ENCODE measurements at places on chromosomes 13 and 19.

- no peak for DNase-seq
Observed at GRCh38 chr13:28117689-28118377, 17.5 kb upstream of the FLT3 start.

DNA sequence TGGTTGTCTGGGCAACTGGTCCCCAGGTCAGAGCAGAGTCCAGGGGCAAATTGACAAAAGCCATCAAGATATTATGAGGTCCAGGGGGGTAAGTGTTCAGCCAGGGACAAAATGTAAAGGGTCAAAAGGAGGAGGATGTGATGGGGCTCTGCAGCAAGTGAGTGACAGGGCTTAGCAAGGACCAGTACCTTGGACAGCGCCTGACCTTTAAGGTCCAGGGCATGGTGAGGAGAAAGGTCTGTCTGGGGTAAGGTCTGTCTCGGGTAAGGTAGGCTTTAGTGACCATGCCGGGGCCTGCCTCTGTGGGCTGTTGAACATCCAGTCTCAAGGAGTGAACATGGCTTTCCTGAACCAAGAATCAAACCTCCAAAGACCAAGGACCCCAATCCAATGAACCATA, 6.3 kb upstream of the ZNF358 start:
- DNase-seq, result no peak

- no peak for DNase-seq
Observed at GRCh38 chr19:3046698-3047495, 15.4 kb downstream of the TLE5 start.

GRCh38 chr19:9848060-9848459, 12.9 kb downstream of the PIN1 start:
- DNase-seq, result peak; percentile 34

- DNase-seq, result no peak
Observed at GRCh38 chr13:28563609-28564008, 68.7 kb upstream of the FLT1 start.

DNA sequence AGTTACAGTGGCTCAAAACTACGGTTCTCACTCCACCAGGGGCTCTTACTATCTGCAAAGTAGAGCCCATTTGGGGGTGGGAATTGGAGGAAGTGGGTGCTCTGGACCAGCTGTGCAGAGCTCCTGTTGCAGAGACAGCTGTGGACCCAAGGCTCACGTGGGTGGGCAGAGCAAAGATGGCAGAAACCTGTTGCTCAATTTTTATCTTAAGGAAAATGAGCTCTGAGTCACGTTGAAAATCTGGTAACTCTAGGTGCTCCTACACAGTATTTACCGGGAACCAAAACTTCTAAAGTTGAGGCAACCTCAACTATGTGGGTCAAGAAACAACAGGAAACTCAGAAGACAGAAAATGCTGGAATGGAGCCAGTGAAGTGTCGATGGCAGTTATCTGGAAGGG, 30.2 kb upstream of the SLC15A1 start:
- DNase-seq, result no peak

DNA sequence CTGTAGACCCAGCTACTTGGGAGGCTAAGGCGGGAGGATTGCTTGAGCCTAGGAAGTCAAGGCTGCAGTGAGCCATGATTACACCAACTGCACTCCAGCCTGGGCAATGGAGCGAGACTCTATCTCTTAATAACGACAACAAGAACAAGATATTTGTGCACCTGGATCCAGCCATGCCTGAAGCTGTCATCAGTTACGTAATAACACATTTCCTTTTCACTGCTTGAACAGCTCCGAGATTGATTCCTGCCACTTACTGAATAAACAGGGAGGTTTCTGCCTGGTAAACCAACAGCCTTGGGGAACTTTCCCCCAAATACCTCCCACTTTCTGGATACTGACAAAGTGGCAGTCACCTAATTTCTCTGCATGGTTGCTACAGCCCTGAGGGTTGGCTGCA, 5.4 kb downstream of the KANK2 start:
- DNase-seq, result no peak

DNA sequence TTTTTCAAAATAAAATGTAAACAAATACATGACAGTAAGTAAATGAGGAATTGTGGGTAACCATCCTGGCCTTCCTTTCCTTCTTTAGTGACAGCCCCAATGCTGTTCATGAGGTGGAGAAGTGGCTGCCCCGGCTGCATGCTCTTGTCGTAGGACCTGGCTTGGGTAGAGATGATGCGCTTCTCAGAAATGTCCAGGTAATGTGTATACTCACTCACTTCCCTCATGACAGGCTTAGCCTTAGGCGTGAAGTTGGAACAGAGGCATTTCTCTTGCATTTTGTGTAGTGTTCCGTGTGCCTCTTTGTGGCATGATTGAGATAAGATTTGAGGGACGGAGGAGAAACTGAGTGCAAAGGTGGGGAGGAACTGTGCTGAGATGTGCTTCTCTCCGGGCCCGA, 12.0 kb downstream of the NAXD start:
- no peak for DNase-seq

GRCh38 chr13:23922005-23922932, 25.0 kb upstream of the C1QTNF9B start:
- DNase-seq, result no peak

- no peak for DNase-seq
Observed at GRCh38 chr19:47545061-47545948, 27.6 kb downstream of the ZNF541 start.

GRCh38 chr19:49160450-49161189, 3.0 kb downstream of the TRPM4 start:
- DNase-seq, result no peak

DNA sequence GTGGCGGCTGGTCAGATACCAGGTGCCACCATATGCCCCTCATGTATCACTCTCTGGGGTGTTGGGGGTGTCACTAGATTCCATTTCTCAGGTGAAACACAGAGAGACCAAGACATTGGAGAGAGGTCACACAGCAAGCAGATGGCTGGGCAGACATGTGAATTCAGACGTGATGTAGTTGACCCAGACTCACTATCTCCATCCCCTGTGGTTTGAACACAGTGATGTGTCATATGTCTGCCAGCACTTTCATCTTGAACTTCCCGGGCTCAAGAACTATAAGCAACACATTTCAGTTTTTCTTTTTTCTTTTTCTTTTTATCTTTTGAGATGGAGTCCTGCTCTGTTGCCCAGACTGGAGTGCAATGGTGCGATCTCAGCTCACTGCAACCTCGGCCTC, 16.1 kb upstream of the UPF1 start:
- DNase-seq, result no peak

DNA sequence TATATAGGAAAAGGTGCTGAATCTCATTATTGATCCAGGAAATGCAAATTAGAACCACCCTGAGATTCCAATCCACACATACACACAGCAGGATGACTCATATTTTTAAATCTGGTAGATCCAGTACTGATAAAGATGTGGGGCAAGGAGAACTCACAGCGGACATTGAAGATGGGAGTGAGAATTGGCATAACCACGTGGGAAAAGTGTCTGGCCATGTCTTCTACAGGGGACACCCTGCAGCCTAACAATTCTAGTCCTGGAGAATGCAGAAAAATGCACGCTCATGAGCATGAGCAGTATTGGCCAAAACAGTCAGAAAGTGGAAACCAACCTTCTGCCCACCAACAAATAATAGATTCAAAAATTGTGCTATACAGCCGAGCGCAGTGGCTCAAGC, 13.5 kb upstream of the BCL3 start:
- no peak for DNase-seq

DNA sequence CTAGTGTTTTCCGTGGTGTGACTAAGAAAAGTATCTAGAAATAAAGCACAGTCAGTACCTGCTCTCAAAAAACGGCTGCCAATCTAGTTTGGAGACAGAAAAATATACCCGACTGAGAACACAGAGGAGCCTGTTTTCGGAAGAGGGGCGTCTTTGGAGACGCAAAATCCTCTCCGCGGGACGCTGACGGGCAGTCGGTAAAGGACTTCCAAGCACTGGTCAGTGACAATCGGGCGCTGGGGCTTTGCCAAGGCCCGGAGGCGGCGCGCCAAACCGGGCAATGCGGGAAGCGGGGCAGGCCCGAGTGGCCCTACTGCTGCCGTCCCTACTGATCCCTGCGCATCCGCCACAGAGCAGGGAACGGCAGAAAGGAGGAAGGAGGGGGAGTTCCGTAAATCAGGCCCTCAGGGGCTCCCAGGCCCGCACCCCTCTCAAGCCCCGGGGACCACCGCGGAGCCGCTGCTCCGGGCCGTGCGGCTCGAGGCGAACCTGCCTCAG, 588 bp upstream of the DPY19L3 start:
- peak; percentile 15 for DNase-seq

DNA sequence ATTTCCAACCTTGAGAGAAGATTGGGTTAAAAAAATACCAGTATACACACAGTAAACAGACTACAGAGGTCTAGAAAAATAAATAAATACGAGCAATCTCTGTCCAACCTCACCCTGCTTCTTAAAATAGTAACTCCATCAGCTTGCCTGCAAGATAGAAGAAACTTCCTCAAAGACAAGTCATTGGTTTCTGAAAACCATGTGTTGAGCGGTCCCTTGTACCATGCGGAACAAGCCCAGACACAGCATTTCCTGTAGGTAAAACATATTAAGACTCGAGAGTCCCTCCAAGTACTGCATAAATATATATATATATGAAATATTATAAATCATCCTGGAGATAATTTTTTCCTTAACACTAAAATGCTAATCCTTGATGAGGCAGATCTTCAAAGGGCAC, 157.4 kb downstream of the MZT1 start:
- DNase-seq, result no peak

GRCh38 chr13:113777311-113778260, 18.6 kb downstream of the TMEM255B start:
- no peak for DNase-seq

GRCh38 chr13:88764103-88764502, 1092.9 kb downstream of the SLITRK5 start:
- no peak for DNase-seq

- DNase-seq, result no peak
Observed at GRCh38 chr19:40621283-40621682, 20.1 kb downstream of the LTBP4 start.

GRCh38 chr19:4962085-4962619, 6.8 kb upstream of the KDM4B start:
- DNase-seq, result no peak

DNA sequence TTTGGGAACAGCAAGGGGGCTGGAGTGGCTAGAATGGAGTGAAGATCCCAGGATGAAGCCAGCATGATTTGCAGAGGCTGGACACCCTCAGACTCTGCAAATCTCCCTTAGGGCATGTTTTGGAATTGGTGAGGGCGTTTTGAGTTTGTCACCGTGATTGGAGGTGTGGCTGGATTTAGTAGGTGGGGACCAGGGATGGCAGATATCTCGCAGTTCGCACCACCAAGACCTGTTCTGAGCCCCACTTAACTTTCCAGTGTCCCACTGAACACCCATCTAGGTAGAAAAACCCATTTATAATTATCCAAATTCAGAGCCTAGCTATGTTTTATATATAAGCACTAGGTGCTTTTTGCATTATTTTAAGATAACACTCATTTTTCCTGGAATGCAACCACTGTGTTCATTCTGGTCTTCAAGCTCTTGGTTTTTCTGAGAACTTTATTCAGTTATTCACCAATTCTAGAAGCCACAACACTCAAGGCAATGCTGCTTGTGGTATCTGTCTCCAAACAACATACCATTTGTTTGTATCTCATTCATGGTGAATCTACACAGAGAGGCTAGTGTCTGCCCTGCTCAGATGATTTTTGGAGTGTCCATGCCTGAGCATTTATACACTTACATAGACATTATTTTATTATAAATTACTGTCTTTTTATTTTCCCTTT, 3.0 kb upstream of the NANOS2 start:
- no peak for DNase-seq

DNA sequence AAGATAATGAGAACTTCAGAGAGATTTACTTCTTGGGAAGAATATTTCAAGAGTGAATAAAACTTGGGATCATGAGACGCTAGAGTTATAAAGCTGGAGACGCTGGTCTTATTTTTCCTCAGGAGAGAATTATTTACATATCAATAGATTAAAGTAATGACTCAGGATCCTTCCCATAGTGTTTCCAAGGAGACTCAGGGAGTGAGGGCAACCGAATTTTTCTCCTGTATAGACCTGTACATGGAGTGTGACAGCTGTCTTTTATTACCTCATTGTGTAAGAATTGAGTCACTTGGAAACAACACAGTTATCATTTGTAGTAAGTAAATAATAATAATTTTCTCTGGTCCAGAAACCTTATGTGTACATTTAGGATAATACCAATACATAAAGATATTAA, 1905.5 kb downstream of the OLFM4 start:
- no peak for DNase-seq

- no peak for DNase-seq
Observed at GRCh38 chr13:46071590-46072249, 19.2 kb upstream of the ZC3H13 start.

- no peak for DNase-seq
Observed at GRCh38 chr19:48755084-48755641, at the start of gene FGF21. TSS of gene FGF21 (plus strand) at chr19:48755524. CDS start at chr19:48756237, 713 bp downstream.

GRCh38 chr19:22502766-22503165, 80.6 kb upstream of the ZNF98 start:
- DNase-seq, result no peak

DNA sequence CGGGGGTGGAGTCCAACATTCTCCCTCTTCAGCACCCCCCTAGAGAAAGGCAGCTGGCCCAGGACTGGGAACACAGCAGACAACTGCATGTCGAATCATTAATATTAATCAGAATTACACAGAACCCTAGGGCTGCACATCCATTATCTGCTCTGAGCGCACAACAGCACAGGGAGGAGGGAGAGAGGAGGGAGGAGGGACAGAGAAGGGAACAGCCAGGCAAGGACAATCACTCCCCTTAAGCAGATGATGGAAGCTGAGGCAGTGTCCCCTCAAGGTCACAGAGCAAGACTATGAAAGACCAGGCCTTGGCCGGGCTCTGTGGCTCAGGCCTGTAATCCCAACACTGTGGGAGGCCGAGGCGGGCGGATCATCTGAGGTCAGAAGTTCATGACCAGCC, 25.7 kb downstream of the TLE6 start:
- no peak for DNase-seq

GRCh38 chr13:106528718-106529414, 6.6 kb downstream of the EFNB2 start:
- no peak for DNase-seq

- no peak for DNase-seq
Observed at GRCh38 chr19:2720777-2721569, at the start of gene DIRAS1. TSS of gene DIRAS1 (minus strand) at chr19:2721372. CDS start at chr19:2717806, 3,566 bp downstream.

- DNase-seq, result no peak
Observed at GRCh38 chr13:93476175-93476574, 249.6 kb downstream of the GPC6 start.

DNA sequence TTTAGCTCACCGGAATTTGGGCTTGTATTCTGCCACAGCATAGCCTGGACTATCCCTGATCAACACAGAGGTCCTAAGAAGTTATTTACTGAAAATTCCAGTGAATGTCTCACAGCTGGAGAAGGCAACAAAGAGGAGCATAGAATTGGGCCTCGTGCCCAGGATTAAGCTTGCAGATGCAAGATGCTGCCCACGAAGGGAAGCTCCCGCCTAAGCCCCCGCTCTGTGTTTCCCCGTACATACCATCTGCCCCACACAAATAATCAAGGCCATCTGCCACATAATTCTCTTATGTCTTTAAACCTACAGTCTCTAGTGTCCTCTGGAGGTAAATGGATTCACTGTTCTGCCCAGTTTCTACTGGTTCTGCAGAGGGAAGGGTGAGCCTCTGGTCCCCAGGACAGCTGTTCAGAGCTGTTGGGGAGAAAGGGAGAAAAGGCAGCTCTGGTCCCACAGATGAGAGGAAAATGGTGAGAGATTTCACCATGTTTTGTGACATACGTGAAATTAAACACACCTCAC, 7.4 kb upstream of the TPP2 start:
- no peak for DNase-seq

- DNase-seq, result no peak
Observed at GRCh38 chr13:31418186-31418585, 218.4 kb downstream of the B3GLCT start.
